NCI-H2029 (cell line): ENCODE measurements at places on chromosomes 16 and 17.

DNA sequence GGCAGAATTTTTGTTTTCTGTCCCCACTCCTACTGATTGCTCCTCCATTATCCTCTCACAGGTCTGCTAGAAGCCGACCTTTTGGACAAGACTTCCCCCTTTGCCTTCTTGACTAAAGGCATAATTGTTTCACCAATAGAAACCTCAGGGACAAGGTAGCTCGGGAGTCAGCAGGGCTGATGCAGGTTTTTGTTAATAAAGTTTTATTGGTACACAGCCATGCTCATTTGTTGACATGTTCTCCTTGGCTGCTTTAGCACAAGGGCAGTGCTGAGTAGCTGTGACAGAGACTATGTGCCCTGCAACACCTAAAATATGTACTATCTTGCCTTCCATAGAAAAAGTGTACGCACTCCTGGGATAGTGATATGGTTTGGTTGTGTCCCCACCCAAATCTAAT lies 271.6 kb downstream of the XYLT1 start:
- DNase-seq: no peak

- DNase-seq: no peak
Observed at GRCh38 chr17:4580291-4580690, 4.0 kb upstream of the SMTNL2 start.

DNA sequence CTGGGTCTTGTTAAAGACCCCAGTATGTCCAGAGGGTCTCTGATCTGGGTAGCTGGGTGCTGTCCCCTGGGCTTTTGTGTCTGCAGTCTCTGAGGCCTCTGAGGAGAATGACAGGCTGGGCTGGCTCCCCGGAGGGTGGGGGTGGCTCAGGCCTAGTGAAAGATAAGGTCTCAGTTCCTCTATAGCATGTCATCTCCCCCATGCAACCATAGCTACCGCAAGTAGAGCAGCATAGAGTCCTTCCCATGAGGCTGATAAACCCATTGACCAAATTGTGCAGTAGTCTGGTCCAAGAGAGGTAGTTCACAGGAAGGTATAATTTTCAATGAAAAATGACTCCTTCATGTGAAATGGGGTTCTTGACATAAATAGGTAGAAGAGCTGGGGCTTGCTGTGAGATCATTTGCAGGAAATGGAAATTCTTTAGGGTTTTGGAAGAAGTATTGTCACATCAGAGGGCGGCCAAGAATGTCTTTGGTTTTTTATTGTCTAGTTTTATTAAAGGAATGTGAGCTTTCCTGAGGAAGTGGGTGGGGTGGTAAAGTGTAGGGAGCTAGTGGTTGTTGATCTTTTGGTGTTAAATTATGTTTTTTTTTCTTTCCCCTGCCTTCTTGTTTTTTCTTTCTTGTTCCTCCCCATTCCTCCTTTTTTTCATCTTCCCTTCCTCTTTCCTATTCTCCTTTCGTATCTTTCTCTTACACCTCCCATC lies 21.0 kb downstream of the SLC7A6OS start:
- no peak for DNase-seq

DNA sequence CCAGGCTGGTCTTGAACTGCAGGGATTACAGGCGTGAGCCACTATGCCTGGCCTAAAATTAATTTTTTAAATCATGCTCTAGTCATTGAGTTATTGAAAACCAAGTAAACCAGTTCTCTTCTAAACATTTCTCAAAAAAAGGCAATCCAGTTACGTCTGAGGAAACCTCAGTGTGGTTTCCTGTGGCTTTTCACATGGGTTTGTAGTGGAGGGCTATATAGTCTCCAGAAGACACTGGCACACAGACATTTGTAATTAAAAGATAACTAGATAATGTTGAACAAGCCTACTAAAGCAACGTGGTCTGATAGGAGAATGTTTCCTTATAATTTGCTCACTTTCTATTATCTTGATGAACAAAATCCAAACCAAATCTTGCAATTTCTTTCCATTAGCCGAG lies 5.2 kb upstream of the TOB1 start:
- no peak for DNase-seq

GRCh38 chr16:72935896-72936295 lies 112.0 kb downstream of the ZFHX3 start:
- no peak for DNase-seq
